Mesenteric fat pad (tissue), 1 donor: ENCODE measurements at places on chromosomes 13 and 19. TPM values are rescaled to one million over a fixed set of nuclear protein-coding genes. Genes with fewer than 3 reads are reported as not detected.

GRCh38 chr19:53365899-53366493 lies 491 bp downstream of the ZNF525 start:
- DNase-seq = no peak

GRCh38 chr19:49657493-49658138 lies 8.0 kb downstream of the IRF3 start:
- no peak for DNase-seq

- peak; percentile 51 for DNase-seq
Observed at GRCh38 chr19:29542776-29543175, 17.0 kb downstream of the VSTM2B start.

DNA sequence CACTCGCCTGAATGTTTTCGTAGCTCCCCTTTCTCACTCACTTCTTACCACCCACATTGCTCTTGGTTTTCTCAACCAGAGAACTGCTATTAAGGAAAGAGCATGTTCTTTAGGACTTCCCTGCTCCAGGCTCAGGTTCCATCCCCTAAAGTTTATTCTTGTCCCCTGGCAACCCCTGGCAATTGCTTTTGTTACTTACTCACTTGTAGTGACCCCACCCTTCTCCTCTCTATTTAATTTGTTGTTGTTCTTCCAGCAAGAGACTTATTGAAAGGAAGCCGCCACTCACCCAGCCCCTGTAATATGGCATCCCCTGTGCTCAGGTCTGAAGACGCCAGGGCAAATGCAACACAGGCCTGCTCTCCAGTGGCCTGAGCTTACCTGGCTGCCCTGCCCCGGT lies 233.7 kb upstream of the SOX21 start:
- no peak for DNase-seq

GRCh38 chr19:18000915-18001776 lies 6.8 kb upstream of the ARRDC2 start:
- DNase-seq = peak; percentile 97

- DNase-seq = no peak
Observed at GRCh38 chr13:98476106-98476505, 100.8 kb downstream of the STK24 start.

DNA sequence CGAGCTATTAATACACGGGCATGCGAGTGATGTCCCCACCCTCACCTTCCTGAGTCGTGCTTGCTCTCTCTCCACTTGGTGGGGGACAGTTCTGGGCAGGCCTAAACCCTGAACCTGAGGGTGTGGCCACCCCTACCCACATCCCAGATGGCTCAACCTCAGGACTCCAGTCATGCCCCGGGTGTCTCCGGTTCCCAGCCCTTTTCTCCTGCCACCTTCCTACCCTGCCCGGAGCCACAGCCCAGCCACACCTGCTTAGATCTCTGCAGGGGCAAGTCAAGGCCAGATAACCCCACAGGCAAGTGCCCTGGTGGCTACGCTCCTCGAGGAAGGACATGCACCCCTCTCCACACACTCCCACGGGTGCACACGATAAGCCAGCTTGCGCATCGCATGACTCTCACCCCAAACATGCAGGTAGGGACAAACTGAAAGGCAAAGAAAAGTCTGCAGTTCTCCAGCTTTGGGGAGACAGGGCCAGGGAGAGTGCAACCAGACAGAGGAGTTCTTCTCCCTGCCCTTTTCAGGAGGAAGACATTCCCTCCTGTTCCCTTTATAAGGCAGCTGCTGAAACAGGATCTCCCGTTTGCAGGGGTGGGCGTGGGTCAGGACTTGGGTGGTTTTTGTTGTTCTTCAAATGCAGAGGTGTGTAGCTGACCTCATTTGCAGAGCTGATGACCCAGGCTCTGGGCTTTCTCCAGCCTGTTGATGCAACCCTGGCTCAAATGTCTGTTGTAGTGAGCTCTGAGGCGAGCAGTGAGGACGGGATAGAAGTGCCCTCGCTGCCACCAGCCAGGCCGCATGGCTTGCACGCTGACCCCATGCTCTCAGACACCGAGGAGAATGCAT lies 88.6 kb downstream of the DPF1 start:
- no peak for DNase-seq

DNA sequence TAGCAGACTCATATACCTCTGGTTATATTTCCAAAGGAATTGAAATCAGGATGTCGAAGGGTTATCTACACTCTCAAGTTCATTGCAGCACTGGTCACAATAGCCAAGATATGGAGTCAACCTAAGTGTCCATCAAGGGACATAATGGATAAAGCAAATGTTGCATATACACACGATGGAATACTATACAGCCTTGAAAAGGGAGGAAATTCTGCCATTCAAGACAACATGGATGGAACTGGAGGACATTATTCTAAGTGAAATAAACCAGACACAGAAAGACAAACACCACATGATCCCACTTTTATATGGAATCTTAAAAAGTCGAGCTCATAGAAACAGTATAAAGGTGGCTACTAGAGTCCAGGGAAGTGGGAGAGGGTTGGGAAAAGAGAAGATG lies 13.6 kb upstream of the ERCC1 start:
- no peak for DNase-seq

- DNase-seq = peak; percentile 64
Observed at GRCh38 chr13:113845723-113846635, 17.9 kb downstream of the GAS6 start.

- no peak for DNase-seq
Observed at GRCh38 chr19:39864118-39864517, 17.9 kb upstream of the FBL start.

DNA sequence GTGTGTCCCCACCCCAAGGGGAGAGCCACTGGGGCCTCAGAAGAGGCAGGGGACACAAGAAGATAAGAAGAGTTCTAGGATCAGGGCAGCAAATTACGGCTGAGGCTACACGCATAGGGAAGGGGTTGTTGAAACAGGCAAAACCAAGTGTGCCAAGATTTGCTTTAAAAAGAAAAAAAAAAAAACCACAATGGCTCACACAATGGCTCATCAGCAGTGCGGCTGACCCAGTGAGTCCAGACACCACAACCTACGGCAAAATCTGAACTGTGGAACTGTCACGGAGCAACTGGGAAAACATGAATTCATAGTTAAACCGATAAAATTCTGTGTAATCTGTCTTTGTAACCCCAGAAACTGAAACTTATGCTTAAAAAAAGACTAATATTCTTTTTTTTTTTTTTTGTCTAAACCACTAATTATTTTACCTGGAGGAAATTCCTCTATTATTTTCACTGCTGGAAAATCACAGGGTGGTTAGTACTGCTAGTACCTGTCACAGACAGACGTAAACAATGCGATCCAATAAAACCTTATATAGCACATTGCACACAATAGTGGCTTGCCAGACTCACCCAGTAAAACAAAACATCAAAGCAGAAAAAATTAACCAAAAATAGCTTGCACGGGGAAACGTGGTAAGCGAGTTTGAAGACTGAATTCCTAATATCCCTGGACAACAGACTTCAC lies 325.4 kb upstream of the TSHZ3 start:
- no peak for DNase-seq

GRCh38 chr19:41565379-41565720 lies 10.6 kb upstream of the CEACAM21 start:
- DNase-seq = no peak

DNA sequence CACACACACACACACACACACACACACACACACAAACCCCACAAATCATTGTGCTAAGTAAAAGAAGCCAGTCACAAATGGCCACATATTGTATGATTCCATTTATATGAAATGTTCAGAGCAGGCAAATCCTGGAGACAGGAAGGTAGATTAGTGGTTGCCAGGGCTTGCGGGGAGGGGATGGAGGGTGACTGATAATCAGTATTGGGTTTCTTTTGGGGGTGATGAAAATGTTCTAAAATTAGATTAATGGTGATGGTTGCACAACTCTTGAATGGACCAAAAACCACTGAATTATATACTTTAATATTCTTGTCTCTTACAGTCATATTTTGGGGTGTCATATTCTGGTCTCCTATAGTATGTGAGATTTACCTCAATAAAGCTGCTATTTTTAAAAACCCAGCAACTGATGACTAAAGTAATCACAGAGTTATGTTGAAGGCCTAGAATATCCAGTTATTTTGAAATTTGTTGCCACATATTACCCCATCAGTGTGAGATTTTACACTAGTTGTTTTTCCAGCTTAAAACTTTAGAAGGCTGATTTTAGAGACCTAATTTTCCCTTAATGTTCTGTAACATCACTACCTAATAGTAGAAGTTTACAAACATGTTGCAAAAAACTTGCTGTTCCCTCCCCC lies 20.3 kb downstream of the FLT1 start:
- DNase-seq = no peak

The FPR2 gene
- 11.4 TPM for total RNA-seq

The PSG3 gene
- total RNA-seq = not detected

The ZNF543 gene
- total RNA-seq = 5.3 TPM

The ANKRD24 gene
- 1.4 TPM for total RNA-seq

The CEACAM4 gene
- 6.0 TPM for total RNA-seq

The HPN gene
- 1.4 TPM for total RNA-seq

The CEBPA gene
- 263 TPM for total RNA-seq

The SACS gene
- 10.8 TPM for total RNA-seq
